NCI-H187 (cell line): ENCODE measurements at places on chromosomes 6 and 20.

- DNase-seq = no peak
Observed at GRCh38 chr6:24844903-24845302, 46.2 kb upstream of the ARMH2 start.

DNA sequence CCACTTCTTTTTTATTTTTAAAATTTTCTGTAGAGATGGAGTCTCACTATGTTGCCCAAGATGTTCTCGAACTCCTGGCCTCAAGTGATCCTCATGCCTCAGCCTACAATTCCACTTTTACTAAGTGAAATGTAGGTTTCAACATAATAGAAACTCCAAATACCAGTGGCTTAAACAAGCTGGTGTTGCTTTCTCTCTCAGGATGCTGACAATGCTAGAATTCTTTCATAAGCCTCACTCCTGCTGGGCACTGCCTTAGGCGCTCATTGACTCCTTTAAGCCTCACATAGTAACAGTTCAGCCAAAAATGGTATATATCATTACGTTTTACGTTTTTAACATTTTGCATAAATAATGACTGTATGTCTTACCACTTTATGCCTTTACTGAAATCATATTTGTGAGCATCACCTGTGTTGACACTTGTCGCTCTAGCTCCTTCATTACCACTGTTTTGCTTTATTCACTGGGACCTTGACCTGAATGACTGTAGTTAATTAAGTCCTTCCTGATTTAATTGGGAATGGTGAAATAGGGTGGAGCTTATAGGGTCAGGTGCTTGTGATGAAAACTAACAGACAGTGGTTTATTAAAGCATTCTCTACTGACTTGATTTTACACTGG, 3.9 kb upstream of the CST9 start:
- DNase-seq = no peak

- DNase-seq = peak; percentile 24
Observed at GRCh38 chr20:63009988-63010769, 3.4 kb upstream of the BHLHE23 start.

GRCh38 chr20:21523281-21523868, 9.5 kb upstream of the NKX2-2 start:
- no peak for DNase-seq

- DNase-seq = no peak
Observed at GRCh38 chr6:63839485-63839884, 203.9 kb downstream of the PHF3 start.

- no peak for DNase-seq
Observed at GRCh38 chr6:125196613-125197012, 43.0 kb downstream of the TPD52L1 start.

DNA sequence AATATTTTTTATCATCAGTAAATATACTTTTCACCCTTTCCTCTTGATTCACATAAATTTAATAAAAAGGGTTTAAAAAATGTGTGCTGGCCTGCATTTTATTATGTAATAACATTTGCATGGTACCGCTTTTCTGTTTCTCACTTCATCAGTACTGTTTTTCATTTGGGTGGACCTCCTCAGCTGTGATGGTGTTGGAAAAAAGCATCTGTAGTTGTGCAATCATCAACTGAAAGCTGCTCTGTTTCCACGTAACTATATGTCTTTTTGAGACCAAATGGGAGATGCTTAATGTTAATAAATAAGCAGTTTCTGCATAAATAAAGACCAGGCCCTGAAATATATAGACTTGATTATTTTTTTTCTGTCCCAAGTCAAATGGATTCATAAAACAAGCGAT, 31.6 kb upstream of the CENPW start:
- DNase-seq = no peak

DNA sequence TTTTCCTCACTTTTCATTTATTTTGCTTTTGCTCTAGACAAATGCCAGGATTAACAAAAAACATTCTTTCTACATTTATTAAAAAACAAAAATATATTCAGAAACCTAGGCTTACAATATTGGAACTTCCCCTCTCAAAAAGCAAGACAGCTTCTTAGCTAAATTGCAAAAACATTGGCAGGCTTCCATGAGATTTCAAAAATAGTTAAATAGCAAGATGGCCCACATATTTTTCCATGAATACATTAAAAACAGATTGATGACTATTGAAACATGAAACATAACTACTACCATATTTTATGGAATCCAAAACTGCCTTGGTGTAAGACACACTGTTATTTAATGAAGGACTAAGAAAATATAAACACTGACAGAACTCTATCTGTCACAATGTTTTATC, 92.0 kb downstream of the LY86 start:
- DNase-seq = no peak

GRCh38 chr20:26276554-26277210, 580.0 kb upstream of the ZNF337 start:
- no peak for DNase-seq

DNA sequence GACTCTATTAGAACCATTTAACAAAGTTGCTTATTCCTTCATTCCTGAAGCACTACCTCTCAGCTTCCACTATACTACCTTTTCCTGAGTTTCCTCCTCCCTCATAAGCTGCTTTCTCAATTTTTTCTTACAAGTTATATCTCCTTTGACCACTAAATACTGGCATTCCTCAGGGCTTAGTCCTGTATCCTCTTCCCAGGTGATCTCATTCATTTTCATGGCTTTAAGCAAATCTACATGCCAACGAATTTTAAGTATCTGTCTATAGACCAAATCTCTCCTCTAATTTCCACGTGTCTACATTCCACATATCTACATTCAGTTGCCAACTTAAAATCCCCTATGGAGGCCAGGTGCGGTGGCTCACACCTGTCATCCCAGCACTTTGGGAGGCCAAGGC, 134.7 kb downstream of the BTBD9 start:
- DNase-seq = no peak

DNA sequence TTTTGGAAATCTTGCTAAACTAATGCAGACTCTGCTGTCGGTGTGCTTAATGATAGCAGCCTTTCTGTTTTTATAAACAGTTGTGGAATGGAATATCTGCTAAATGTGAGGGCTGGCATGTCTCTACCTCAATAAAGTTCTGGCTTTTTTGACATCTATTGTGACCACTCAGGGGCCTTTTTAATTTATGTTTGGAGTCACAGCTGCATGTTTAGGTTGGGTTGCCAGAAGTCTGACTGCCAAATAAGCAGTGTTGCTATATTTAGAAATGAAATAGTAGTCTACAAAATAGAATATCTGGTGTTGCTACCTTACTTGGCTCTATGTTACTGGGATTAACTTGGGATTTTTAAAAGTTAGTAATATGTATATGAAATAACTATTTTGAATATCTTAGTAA, 125.1 kb upstream of the LOC128125822 start:
- DNase-seq = no peak

GRCh38 chr6:80142586-80142985, 36.1 kb downstream of the BCKDHB start:
- DNase-seq = no peak

GRCh38 chr6:153032255-153032882, 29.9 kb upstream of the MTRF1L start:
- no peak for DNase-seq

DNA sequence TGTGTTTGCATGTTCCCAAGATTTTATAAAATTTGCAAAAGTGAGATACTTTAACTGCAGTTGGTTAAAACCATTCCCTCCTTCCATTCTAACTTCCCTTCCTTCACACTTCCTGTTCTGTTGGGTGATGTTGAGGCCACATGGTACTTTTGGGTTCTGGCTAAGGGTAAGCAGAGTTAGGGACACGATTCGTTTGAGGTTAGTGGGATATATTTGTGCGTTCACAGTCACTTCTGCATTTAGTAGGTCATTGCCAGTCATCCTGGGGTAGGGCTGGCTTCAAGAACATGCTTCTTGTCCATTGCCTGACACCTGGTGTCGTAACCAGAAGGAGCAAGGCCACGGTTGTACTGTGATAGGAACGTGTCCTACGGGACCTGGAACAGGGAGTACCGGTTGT, 340.1 kb downstream of the ZFAND3 start:
- DNase-seq = no peak

GRCh38 chr6:108671790-108672189, 111.1 kb downstream of the FOXO3 start:
- DNase-seq = no peak

DNA sequence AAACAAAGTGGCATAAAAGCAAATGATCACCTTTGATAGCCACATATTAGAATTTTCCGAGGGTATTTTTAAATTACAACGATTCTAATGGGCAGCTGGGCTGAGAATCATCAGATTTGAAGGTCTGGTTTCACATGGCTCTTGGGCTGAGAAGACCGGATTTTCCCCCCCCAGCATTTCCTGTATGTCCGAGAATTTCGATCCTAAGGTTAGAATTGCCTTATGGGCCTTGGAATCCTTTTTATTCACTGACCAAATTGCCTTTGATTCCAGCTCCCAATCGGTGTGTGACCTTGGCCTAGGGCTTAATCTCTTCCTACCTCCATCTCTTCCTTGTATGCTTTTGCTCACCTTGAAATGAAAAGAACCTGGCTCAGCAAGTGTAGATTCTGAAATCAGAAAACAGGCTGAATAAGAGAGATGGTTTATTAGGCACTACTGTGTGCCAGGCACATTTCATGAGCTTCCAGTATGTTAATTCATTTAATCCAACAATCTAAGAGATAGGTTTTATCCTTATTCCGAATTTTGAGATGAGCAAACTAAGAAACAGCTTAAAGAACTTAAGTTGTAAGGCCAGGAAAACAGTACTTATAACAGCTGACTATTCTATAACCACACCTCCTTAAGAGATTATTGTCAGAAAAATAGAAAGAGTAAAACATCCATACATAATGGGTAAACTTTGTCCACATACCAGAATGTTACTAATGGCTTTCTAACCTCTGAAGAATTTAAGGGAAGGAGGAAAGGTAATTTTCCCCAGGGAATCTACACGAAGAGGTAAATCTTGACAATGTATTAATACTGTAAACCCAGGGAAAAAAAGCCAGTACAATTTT, 39.4 kb downstream of the HFE start:
- DNase-seq = no peak

DNA sequence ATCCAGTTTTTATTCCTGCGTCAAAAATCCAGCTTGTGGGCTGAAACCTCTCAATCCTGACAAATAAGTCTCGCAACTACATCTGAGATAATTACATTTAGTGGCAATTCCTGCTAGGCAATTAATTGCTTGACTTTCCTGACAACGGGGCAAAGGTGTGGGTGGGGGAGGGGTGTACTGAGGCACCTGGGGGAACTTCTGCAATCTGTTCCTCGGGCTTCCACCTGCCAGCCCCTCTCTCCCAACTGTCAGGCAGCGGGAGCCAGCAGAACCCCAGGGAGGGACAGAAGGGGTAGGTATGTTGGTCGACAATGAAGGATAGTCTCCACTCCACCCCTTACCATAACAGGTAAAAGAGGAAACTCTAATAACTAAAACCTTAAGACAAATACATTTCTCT, 6.8 kb downstream of the C6orf52 start:
- no peak for DNase-seq

DNA sequence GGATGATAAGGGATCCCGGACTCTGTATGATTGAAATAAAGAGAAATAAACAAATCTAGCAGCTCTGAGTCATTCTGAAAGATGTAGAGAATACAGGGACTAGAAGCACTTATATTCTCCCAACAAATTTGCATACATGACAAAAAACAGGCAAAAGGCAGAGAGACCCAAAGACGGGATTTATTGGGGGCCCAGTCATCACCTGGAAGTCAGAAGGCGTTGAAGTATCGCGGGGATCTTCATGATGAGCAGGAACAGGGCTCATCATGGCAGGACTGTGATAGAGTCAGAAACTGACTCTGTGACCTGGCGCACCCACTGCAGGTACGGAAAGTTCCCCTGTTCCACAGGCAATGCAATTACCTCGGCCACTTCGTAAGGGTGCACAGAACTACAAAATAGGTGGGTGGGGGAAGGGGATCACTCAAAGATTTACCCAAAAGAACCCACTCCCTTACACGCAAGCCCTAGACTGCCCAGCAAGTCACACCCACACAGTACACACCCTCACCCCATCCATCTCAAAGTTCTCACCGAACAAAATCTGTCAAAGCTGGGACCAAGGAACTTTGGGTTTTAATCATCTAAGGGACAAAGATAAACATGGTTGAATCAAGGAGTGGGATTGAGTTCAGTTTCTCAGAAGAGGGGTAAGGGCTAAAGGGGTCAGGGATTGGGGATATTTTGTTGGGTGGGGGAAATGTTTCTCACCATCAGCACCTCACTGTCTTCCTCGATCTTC, 1.4 kb downstream of the CUTA start:
- DNase-seq = no peak

DNA sequence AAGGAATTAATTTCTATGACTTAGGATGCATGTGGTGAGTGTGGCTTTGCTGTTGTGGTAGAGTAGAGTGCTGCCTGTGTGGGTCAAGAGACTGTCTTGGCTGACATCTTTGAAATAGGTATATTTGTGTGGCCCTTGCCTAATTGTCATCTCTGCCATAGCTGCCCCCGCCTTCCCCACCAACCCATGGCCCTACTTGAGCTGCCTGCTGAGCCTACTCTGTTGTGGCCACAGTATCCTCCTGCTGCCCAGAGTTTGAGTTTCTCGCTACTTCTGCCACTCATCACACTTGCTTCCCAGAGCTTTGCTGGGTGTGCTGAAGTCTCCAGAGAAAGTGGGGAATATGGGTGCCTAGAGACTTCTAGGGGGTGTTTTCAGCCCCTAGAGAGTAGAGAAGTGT, 8.0 kb downstream of the PLCG1 start:
- no peak for DNase-seq

DNA sequence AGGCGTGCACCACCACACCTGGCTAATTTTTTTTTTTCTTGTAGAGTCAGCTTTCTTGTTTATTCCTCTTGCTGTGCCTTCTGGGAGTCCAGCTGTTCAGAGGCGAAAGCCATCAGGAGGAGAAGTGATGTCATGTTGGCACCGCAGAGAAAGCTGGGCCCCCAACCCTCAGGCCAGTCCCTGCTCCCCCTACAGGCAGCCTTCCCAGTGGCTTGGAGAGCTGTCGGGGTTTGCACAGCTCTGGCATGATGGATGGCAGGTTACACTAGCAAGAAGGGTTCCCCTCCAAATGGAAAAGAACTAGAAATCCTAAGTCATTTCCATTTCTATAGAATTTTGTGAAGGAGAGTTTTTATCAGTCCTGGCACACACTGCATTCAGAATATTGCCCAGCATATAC, 72.6 kb downstream of the C6orf52 start:
- no peak for DNase-seq

DNA sequence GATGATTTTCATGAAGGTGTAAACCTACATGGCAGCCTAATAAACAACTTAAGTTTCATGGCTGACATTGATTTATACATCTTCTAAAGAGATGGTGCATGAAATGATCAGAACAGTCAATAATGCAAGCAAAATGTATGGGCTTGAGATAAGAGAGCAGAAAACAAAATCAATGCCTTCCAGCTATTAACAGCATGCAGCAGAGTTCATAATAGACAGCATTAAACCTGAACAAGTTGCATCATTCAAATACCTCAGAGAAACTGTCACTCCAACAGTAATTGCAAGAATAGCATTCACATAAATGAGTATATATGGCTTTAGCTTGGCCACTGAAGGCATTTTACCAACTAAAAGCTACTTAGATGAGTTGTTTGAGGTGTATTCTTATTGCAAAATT, 319.6 kb upstream of the ARID1B start:
- no peak for DNase-seq

- no peak for DNase-seq
Observed at GRCh38 chr6:166928644-166929541, 27.5 kb downstream of the RNASET2 start.
